ENCODE measurements at places on chromosomes 16 and 17. TPM values are rescaled to one million over a fixed set of nuclear protein-coding genes. Genes with fewer than 3 reads are reported as not detected.

- H3K4me1 ChIP-seq, result no peaks in the 10 kb centered on the region
- no peaks in the 10 kb centered on the region for H3K27me3 ChIP-seq
- no peak overlapping the region for H3K4me3 ChIP-seq
- H3K27ac ChIP-seq, result no peak overlapping the region
- DNase-seq, result no peak
Measured at GRCh38 chr17:5297245-5297644, 15.2 kb downstream of the RABEP1 start.

GRCh38 chr16:65274566-65274965 is 152.7 kb upstream of the CDH11 start:
- no peaks in the 10 kb centered on the region for H3K4me1 ChIP-seq
- no peak overlapping the region for H3K4me3 ChIP-seq
- no peaks in the 10 kb centered on the region for H3K36me3 ChIP-seq
- H3K27me3 ChIP-seq, result no peaks in the 10 kb centered on the region

DNA sequence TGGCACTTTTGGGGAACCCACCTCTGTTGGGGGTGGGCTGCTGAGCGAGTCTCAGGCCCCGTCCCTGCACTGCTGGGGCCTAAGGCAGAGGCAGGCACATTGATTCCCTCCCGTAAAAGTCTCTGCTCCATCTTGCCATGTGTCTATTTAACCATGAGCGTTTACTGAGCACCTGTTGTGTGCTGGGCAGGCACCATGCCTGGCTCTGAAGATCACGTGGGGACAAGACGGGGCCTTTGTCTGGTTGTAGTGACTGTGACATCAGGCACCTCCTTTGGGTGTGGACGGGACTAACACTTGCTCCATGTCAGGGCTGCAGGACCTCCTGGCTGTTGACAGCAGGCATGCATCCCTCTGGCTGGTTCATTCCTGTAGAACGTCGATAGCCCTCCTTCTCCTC is 204.7 kb upstream of the CIBAR2 start:
- no peak for DNase-seq
- H3K4me3 ChIP-seq, result no peak overlapping the region
- peaks cover 3% of the 10 kb centered on the region for H3K4me1 ChIP-seq

DNA sequence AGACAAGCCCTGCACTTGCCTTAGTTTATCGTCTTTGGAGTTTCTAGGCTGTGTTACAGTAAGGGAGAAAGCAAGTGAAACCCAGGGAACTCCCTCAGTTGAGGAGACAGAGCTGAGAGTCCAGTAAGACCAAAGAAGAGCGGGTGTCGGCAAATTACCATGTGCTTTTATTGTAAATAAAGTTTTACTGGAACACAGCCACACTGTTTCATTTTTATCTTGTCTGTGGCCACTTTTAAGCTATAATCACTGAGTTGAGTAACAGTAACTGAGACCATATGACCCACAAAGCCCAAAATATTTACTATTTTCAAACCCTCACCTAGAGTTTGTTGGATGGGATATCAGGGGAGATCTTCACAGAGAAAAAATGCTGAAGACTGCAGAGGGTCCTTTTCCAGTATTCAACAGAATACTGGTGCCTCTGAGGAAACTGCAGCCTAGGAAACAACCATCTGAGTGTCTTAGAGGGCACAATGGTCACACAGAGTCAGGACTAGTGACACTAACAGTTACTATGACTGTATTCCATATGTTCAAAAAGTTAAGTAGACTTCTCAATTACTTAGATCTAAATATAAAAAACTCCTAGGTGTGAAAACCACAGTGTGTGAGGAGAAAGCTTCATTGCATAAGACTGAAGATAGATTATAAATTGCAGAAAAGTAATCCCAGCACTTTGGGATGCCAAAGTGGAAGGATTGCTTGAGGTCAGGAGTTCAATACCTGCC is 351.1 kb upstream of the TBX2 start:
- no peak overlapping the region for H3K4me3 ChIP-seq
- no peaks in the 10 kb centered on the region for H3K36me3 ChIP-seq
- no peak for DNase-seq
- no peak overlapping the region for H3K27ac ChIP-seq

- H3K4me1 ChIP-seq, result no peaks in the 10 kb centered on the region
- H3K36me3 ChIP-seq, result no peaks in the 10 kb centered on the region
- H3K4me3 ChIP-seq, result no peak overlapping the region
- no peak overlapping the region for H3K27ac ChIP-seq
Measured at GRCh38 chr17:32099686-32100085, 42.6 kb upstream of the RHOT1 start.

GRCh38 chr16:28985211-28986041 is 574 bp downstream of the LAT start:
- peaks cover 16% of the 10 kb centered on the region for H3K36me3 ChIP-seq
- no peaks in the 10 kb centered on the region for H3K4me1 ChIP-seq
- no peak overlapping the region for H3K27ac ChIP-seq
- no peak overlapping the region for H3K4me3 ChIP-seq
- no peak for DNase-seq

GRCh38 chr17:4520060-4520893 is 21.6 kb downstream of the SPNS2 start:
- no peaks in the 10 kb centered on the region for H3K27me3 ChIP-seq
- no peak for DNase-seq
- H3K4me3 ChIP-seq, result no peak overlapping the region
- H3K36me3 ChIP-seq, result peaks cover 2% of the 10 kb centered on the region
- H3K4me1 ChIP-seq, result no peaks in the 10 kb centered on the region
- H3K27ac ChIP-seq, result peak overlapping the region; percentile 91

GRCh38 chr16:74455213-74455612 is 33.9 kb upstream of the CLEC18B start:
- H3K36me3 ChIP-seq, result peaks cover 6% of the 10 kb centered on the region
- DNase-seq, result no peak
- H3K27ac ChIP-seq, result no peak overlapping the region
- H3K27me3 ChIP-seq, result no peaks in the 10 kb centered on the region

DNA sequence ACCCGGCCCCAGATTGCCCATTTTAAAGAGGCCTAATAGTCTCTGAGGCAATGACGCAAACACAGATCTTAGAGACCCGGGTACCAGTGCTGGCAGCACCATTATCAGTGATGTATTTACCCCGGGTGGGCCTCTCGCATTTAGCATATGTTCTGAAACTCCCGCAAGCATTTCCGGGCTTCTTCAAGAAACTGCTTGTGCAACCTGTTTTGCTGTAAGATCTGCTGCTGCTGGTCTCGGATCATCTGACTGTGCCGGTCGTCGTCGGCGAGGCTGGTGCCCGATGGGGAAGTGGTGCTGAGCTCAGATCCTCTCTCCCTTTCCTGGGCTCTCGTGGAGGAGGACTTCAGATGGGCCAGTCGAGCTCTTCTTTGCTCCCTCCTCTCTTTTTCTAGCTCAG is 12.5 kb downstream of the CEP295NL start:
- H3K36me3 ChIP-seq, result no peaks in the 10 kb centered on the region
- H3K4me1 ChIP-seq, result no peaks in the 10 kb centered on the region
- no peak for DNase-seq
- no peak overlapping the region for H3K4me3 ChIP-seq
- no peak overlapping the region for H3K27ac ChIP-seq
- H3K27me3 ChIP-seq, result no peaks in the 10 kb centered on the region

- H3K4me1 ChIP-seq, result no peaks in the 10 kb centered on the region
- no peak overlapping the region for H3K4me3 ChIP-seq
- H3K36me3 ChIP-seq, result no peaks in the 10 kb centered on the region
- no peaks in the 10 kb centered on the region for H3K27me3 ChIP-seq
Measured at GRCh38 chr17:67441052-67441895, 64.2 kb downstream of the PITPNC1 start.

DNA sequence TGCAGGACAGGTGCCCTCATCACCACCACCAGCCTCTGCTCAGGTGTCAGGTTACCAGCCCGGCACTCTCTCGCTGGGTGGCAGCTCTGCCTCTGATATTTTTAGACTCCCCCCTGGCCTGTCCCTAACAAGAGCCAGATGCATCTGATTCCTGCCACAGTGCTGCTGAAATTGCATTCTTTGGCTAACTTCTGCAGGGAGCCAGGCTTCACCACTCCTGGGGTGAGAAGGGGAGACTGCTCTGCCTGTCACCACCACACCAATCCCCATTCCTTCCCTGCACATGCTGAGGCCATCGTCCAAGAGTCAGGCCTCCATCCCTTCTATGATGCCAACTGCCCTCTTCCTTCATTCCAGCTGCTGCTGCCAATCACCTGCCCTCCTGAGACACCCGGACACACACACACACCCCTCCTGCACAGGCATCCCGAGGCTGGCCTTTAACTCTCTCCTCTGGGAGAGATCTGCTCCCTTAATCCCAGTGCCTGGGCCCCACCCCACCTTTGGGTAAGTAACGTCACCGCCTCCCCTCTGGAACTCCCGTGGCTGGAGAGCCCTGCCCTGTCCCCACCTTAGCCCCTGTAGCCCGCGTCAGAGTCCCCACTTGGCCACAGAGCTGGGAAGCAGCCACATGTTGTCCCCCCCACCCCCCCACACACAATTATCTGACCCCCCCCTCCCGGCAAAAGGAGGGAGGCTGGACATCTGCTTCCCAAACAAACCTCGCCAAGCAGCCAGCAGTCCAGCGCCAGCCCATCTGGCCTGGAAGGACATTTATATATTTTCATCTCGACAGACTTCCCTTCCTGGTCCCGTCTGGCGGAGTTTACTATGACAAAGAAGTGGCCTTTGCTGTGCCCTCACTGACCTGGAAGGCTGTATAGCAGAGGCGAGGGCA is 2.8 kb downstream of the EMP2 start:
- H3K27ac ChIP-seq, result no peak overlapping the region
- no peaks in the 10 kb centered on the region for H3K27me3 ChIP-seq
- no peaks in the 10 kb centered on the region for H3K4me1 ChIP-seq

DNA sequence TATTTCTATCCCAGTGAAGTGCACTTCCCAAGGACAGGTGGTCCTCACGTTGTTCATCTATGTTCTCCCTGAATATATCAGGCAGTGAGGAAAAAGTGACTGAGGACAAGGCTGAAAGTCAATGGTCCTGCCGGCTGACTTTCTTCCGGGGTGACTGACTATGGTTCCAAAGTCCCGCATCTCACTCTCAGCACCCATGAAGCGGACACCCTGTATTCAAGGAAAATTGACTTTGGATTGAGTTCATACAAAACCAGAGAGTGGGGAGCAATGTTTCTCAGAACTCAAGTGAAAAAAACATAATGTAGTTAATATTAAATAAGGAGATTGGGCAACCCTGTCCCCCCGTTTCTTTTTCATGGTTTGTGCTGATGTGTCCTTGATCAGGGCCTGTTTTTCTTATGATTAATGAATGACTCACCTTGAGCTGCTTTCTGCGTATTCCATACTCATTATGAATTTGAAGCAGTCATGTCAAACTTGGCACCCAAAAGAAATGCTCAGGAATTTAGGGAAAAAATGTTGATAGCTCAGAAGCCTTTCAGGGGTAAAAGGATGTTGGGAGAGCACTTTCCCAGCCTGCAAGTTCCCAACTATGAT is 184.0 kb downstream of the CYLD start:
- no peaks in the 10 kb centered on the region for H3K27me3 ChIP-seq
- no peaks in the 10 kb centered on the region for H3K36me3 ChIP-seq

DNA sequence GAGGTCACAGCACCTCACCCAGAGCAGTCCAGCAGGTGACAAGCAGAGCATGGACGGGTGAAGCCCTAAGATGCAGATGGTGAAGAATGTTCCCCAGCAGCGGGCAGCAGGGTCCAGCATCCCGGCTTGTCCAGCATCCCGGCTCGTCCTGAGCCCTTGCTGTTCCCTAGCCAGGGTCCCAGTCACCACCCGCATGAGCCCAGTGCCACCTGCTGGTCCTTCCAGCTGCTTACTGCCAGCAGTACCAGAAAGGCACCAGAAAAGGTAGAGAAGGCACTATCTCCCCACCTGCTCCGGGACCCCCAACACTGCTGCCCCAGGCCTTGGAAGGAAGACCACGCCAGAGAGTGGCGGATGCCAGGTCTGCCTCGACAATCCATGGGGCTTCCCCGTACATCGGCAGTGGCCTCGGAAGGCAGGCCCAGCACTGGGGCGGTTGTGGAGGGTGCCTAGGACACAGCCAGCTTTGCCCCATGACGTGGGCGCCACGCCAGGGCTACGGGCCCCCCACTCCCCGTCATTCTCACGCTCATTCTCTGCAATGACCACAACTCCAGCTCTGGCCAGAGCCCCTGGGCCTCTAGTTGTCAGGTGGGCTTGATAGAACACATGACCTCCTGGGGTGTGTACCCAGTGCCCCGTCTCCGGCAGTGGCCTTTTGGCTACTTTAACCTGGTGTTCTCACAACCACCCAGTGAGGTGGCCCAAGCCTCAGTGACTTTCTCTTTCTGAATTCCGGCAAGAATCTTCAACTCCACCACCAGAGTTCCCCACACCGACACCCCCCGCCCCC is 1.4 kb downstream of the CENPX start:
- no peaks in the 10 kb centered on the region for H3K36me3 ChIP-seq
- H3K27me3 ChIP-seq, result no peaks in the 10 kb centered on the region
- H3K4me3 ChIP-seq, result no peak overlapping the region
- no peaks in the 10 kb centered on the region for H3K4me1 ChIP-seq
- DNase-seq, result peak; percentile 89

DNA sequence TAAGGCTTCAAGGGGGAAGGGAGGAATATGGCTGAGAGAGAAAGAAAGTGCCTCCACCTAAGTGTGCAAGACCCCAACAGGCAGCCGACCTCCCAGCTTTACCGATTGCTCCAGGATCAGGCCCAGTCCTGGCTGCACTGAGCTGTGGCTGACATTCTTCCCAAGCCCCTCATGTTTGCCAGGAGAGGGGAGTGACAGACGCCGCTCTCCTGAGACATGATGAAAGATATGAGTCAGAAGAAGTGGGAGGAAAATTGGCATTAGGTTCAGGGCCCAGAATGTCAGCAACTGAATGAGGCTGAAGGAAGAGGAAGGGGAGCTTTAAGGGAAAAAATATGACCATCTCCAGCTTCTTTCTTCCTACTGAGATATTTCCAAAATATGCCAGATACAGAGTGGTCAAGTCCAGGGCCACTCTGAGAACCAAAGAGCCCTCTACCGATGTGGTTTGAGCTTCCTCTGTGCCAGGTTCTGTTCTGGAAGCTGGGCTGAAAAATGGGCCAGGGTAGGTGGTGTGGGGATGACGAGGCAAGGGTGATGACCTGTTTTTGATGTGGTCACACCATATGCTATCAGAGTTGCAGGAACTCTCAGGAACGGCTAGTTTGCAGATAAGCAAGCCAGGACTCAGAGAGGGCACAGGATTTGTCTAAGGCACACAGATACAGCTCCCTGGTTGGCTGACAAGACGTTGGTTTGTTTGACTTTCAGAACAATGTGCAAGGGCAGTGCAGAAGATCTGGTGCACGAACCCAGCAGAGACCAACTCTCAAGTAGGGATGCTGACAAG is 176.7 kb downstream of the SOX9 start:
- H3K27me3 ChIP-seq, result no peaks in the 10 kb centered on the region
- no peak overlapping the region for H3K27ac ChIP-seq
- H3K4me3 ChIP-seq, result no peak overlapping the region
- no peaks in the 10 kb centered on the region for H3K4me1 ChIP-seq

Gene CCDC200
- not detected for total RNA-seq

Gene TMEM235
- not detected for total RNA-seq

Gene CSHL1
- total RNA-seq, result not detected

Gene CREBBP
- 74.6 TPM for total RNA-seq

Gene USB1
- total RNA-seq, result 32.8 TPM

Gene C17orf67
- 2.0 TPM for total RNA-seq

Gene FAM171A2
- total RNA-seq, result 0.94 TPM

Gene SMTNL2
- 25.6 TPM for total RNA-seq

Gene TEDC2
- total RNA-seq, result 1.4 TPM

Gene ABCA9
- total RNA-seq, result 2.0 TPM

Data from kidney (tissue), 22 donors.